AML-193 (cell line): ENCODE measurements at places on chromosomes 2 and 18.

GRCh38 chr2:40476436-40476835 lies 24.5 kb upstream of the SLC8A1 start:
- no peak for DNase-seq

GRCh38 chr2:101296371-101296770 lies 12.1 kb downstream of the RNF149 start:
- DNase-seq: no peak

GRCh38 chr2:238986491-238987351 lies 138.8 kb downstream of the TWIST2 start:
- DNase-seq: no peak

GRCh38 chr18:27185025-27185763 lies at the start of gene CHST9:
Gene CHST9, minus strand, starts transcription at chr18:27185308. Its CDS starts 42,499 bp downstream, at chr18:27142809.
- no peak for DNase-seq

- DNase-seq: no peak
Measured at GRCh38 chr2:237150831-237151375, 65.2 kb downstream of the COPS8 start.

- DNase-seq: no peak
Measured at GRCh38 chr2:112919086-112919485, 8.1 kb downstream of the IL37 start.

DNA sequence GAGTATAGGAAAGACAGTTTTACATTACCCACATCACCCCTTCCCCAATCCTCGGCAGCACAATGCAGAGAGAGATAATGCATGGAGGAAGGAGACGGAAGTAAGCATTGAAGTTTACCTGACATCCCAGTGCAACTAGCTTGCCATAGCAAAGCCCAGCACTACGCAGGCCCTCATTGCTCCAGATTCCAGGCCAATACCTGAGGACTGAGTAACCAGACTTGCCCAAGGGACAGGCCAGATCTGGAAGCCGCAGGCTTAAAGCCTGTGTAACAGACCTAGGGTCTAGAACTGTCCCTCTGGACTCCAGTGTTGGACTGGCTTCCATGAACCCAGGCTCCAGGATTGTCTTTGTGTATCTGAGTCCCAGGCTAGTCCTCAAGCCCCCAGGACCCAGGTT lies 17.6 kb downstream of the SERPINB4 start:
- no peak for DNase-seq

DNA sequence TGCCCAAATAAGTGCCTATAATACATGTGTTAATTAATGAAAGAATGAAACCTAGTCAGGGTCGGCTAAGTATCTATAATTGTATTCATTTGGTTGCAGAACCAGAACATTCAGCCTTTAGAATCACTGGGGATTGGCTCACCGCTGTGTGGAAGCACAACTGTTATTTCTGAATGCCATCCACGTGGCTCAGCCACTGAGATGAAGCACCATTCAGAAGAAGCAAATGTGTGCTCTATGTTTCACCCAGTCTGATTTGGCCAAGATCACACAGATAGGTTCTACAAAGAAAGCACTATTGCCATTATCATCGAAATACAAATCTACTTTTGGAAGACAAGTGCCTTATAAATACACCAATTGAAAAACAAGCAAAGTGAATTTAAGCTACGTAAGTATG lies 30.6 kb upstream of the SPOPL start:
- DNase-seq: no peak

DNA sequence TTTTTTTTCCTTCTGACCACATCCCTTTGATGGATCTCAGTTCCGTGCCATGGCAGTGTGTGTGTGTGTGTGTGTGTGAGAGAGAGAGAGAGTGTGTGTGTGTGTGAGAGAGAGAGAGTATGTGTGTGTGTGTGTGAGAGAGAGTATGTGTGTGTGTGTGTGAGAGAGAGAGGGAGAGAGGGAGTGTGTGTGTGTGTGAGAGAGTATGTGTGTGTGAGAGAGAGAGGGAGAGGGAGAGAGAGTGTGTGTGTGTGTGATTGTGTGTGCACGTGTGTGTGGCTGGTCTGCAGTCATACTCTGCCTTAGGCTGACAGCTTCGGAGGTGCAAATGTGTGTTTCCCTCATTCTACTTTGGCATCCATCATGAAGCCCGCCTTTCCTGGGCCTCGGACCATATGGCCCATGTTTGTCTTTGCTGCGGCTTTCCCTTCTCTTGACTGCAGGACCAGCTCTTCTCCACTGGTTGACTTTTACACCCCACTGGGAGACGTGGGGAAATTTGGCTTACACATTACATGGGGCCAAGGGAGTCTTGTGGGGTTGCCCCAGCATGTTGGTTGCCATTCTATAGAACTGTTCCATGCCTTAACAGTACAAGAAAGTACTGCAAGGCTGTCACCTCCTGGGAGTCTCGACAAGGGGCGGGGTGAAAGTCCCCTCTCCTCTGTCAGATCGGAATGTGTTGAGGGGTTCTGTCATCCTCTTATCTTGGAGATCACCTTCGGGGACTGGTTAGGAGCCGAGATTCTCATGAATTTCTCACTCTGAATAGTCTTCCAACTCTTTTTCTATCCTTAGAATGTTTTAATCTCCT lies 21.6 kb downstream of the TSN start:
- no peak for DNase-seq

GRCh38 chr18:54150226-54150625 lies 74.2 kb downstream of the MBD2 start:
- DNase-seq: no peak
